ENCODE measurements at places on chromosomes 12 and 14. TPM values are rescaled to one million over a fixed set of nuclear protein-coding genes. Genes with fewer than 3 reads are reported as not detected.

TMEM106C gene
- total RNA-seq: 108 TPM

SLCO1C1 gene
- total RNA-seq: 8.8 TPM

ATG14 gene
- 29.7 TPM for total RNA-seq

LRP1-AS gene
- 3.4 TPM for total RNA-seq

RIMKLB gene
- 132 TPM for total RNA-seq

EGLN3 gene
- 31.7 TPM for total RNA-seq

MSRB3 gene
- total RNA-seq: 41.6 TPM

STAT2 gene
- 152 TPM for total RNA-seq

FIGNL2 gene
- 2.2 TPM for total RNA-seq

OR4E2 gene
- total RNA-seq: not detected

TGM1 gene
- total RNA-seq: 6.2 TPM

SLCO1B3 gene
- total RNA-seq: not detected

ORMDL2 gene
- 7.5 TPM for total RNA-seq

HECTD1 gene
- 369 TPM for total RNA-seq

LRFN5 gene
- total RNA-seq: 28.9 TPM

GPRC5A gene
- total RNA-seq: 6.4 TPM

CPM gene
- 12.9 TPM for total RNA-seq

TMEM263 gene
- total RNA-seq: 92.7 TPM

SIX1 gene
- 11.8 TPM for total RNA-seq

PRIM1 gene
- 32.1 TPM for total RNA-seq

CD163 gene
- 7.3 TPM for total RNA-seq

CNTN1 gene
- total RNA-seq: 159 TPM

RAB21 gene
- 49.5 TPM for total RNA-seq

PTHLH gene
- total RNA-seq: 6.7 TPM

KLRC1 gene
- total RNA-seq: 0.27 TPM

CLEC1B gene
- total RNA-seq: 1.5 TPM

Measured in camera-type eye (tissue), 1 donor.